ENCODE measurements at places on chromosomes 5 and 9.

- no peak for DNase-seq
Observed at GRCh38 chr9:27353166-27353473, 56.2 kb upstream of the EQTN start.

DNA sequence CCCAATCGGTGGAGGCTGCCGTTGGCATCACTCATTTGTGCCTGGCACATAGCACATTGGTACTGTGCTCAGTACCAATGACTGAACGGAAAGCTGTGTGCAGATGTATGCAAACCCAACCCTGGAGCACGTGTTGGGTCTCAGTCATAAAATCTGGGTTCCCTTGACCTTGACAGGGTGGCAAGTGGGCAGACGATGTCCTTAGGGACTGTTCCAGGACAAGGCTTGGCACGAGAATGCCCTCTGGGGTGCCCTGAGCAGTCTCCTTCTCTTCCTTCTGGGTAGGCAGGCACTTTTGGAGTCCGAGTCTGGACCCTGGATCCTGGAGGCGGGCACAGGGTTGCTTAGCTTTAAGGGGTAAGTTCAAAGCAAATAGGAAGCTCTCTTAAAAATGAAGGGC, 75.8 kb downstream of the MACROH2A1 start:
- no peak for DNase-seq

GRCh38 chr9:129632460-129632859, 6.5 kb downstream of the NTMT1 start:
- peak; percentile 61 for DNase-seq

DNA sequence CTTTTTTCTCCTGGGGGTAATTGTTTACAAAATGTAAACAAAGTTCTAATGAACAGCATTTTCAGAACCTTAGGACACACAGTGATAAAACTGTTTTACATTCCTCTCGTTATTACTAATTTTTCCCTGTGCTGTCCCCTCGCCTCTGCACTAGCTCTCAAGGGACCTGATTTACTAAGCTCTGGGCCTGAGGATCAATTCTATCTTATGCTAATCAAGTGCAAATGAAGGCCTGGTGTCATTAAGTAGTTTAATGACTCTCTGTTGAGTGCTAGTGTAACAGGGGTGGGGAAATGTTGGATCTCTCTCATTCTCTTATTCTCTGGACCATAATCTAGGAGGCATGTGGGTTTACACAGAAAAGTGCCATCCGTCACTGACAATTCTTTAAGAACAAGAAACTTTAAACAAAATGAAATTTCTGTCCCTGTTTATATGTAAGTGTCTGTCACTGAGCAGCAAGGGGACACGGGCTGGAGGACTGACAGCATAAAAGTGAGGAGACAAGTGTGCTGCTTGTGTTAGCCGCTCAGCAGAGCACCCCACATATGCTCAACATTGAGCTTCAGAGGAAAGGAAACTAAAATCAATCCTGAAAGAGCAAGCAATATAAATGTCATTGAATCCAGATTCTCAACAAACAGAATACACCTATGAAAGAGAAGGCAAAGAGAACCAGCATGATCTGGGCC, 115.4 kb downstream of the WDR41 start:
- no peak for DNase-seq

DNA sequence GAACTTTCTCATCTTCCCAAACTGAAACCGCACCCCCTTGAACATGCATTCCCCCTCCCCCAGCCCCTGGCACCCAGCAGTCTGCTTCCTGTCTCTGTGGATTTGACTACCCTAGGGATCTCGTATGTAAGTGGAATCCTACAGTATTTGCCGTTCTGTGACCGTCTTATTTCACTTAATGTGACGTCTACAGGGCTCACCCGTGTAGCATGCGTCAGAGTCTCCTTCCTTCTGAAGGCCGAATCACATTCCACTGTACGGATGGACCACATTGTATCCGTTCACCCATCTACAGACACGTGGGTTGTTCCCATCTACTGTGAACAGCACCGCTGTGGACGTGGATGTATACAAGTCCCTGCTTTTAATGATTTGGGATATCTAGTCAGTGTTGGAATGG, 4.5 kb downstream of the PRRX2 start:
- DNase-seq = no peak

- DNase-seq = no peak
Observed at GRCh38 chr5:43255704-43256103, 57.5 kb downstream of the HMGCS1 start.

DNA sequence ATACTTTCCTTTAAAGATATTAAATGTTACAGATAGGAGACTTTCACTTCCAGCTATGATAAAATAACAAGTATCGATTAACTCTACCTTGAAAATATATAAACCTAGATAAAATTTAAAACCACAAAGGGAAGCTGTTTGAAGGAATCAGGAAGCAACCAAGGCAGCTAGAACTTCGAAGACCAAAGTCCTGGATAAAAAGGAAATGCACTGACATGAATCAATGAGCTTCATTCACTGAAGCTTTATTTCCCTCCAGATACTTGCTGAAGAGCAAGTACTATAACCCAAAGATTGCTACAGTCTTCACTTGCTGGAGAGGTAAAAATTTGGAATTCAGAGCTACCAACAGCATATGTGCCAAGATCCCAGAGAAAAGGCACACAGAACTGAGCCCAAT, 144.1 kb downstream of the PIK3R1 start:
- no peak for DNase-seq

GRCh38 chr9:21244836-21245235, 5.0 kb upstream of the IFNA14 start:
- no peak for DNase-seq

DNA sequence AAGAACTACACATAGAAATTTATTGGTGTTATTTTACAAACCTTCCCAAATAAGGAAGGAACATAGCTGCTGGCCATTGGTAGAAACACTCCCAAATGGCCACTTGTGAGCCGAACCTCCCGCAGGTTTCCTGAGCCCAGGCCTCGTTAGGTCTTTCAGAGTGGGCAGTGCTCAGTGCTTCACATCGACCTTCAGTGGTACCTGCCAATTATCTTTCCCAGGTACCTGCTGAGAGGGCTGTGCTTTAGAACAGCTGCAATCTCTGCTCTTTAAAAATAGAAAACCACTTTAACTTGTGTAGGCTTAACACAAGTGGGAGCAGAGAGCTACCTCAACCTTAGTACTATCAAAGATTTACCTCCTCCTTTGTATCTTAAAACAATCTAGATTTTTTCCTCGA, 334.1 kb downstream of the RFX3 start:
- DNase-seq = no peak

- no peak for DNase-seq
Observed at GRCh38 chr5:38758774-38759600, 86.8 kb upstream of the OSMR start.

DNA sequence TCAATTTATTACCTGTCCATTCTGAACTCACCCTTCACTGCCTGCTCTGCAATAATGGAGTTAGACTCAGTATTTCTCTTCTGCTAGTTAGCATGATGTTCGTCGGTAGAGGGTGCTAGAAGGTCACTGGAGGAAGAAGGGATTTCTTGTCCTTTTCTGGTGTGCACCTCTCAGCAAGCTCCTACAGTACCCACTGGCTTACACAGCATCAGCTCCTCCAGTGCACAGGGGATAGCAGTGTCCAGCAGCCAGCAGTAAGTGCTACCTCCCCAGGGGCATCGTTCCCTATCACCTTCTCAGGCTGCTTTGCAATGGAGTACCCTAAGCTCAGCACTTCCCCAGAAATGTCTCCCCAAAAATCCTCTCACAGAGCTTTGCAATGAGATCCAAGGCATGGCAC, 45.9 kb upstream of the APC start:
- no peak for DNase-seq

GRCh38 chr9:129835128-129835859, at the start of the genes C9orf78 and USP20:
Gene C9orf78 (minus strand): TSS chr9:129835275. CDS start chr9:129835221, 54 bp downstream.
Gene USP20 (plus strand): TSS chr9:129835458. CDS start chr9:129852556, 17,098 bp downstream.
- DNase-seq = peak; percentile 95

- no peak for DNase-seq
Observed at GRCh38 chr5:81703840-81704239, 47.1 kb downstream of the SSBP2 start.

GRCh38 chr5:32127711-32128110, 46.4 kb downstream of the GOLPH3 start:
- no peak for DNase-seq

DNA sequence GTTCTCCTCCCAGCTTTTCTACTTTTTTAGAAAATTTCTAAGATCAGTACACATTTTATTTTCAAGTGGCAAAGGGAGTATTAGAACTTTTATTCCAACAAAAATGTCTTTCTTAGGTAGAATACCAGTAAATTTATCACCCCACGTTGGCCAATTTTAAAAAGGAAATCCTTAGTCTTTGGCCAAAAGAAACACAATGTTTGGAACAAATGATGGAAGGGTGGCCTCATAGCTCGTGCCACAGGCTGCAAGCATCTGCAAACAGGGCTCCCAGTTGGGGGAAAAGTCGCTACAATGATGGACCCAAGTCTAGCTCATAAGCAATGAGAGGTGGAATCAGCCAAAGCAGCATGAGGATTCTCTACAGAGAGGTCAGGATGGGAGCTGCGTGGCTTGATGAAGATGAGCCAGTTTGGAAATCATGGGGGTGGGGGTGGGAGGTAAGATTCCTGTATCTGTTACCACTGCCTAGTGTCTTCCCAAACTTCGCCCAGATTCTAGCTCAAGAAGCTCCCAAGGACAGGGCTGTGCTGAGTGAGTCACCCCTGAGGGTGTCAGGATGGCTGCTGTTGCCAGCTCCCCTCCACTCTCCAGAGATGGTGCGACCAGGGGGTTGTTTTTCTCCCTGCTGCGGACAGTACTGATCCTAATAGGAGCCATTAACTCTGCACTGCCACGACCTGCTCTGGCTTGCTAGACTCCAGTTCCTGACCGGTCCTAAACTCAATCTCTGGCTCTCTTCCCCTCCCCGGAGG, 75.6 kb downstream of the DCP2 start:
- DNase-seq = peak; percentile 48

GRCh38 chr9:130301483-130302286, 36.1 kb downstream of the HMCN2 start:
- DNase-seq = peak; percentile 68

GRCh38 chr9:128555180-128555721, 2.9 kb downstream of the SPTAN1 start:
- peak; percentile 86 for DNase-seq

DNA sequence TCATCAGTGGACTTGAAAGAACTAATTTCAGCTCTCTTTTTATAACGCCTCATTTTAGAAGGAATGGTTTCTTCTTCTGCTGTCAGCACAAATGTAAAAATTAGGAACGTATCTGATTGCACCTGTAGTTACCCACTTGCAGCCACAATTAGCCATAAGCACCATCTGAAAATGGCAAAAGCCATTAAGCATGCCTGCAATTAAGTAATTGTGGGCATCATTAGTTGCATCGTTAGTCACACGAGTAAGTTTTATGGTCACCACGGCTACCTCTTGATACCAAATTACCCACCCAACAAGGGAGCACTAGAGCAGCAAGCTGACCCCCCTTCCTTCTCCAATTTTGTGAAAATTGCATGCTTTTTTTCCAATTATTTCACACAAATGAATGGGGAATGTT, 25.8 kb upstream of the SLC44A1 start:
- no peak for DNase-seq

- no peak for DNase-seq
Observed at GRCh38 chr9:74589576-74589975, 92.4 kb downstream of the RORB start.

GRCh38 chr9:38153152-38153909, 84.3 kb upstream of the SHB start:
- DNase-seq = no peak

- no peak for DNase-seq
Observed at GRCh38 chr5:101418713-101419118, 515.6 kb upstream of the ST8SIA4 start.

GRCh38 chr9:136996361-136997292, at the start of gene CLIC3:
Gene CLIC3 (minus strand): TSS chr9:136996568. CDS start chr9:136996543, 25 bp downstream.
- peak; percentile 44 for DNase-seq

DNA sequence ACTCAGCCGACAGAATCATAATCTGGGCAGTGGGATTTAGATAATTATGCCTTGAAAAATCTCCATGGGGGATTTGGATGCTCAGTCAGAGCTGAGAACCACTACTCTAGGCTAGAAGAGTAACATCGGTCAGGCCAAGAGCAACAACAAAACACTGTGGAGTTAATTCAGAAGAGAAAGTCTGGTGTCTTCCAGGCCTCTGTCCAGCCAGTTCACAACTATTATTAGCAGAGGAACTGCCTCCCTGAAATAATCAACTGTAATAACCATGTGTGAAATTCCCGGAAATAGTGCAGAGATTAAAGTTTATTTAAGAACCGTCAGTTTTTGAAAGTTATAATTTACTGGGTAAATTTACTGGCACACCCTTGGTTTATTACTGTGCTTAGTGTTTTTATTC, 8.2 kb upstream of the MARCHF3 start:
- no peak for DNase-seq

DNA sequence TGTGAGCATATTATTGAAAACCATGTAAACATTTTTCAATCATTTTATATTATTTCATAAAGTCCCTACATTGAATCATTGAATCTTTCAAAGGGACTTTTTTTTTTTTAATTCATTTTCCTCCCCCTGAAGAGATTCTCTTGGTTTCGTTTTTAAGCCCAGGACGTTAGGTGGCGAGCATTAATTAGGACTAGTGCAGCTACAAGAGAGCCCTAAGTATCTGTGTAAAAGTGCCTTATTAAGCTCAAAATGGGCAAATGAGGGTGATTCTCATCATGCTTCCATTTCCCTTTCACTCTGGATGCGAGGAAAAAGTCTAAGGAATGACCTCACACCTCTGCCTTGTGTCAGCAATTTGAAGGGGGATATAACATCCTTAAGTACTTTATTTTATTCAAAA, 517.9 kb upstream of the ITGA1 start:
- DNase-seq = no peak

GRCh38 chr9:69433392-69433791, 108.4 kb downstream of the ENTREP1 start:
- peak; percentile 41 for DNase-seq

GRCh38 chr5:142009886-142010285, 2.9 kb downstream of the GNPDA1 start:
- no peak for DNase-seq

DNA sequence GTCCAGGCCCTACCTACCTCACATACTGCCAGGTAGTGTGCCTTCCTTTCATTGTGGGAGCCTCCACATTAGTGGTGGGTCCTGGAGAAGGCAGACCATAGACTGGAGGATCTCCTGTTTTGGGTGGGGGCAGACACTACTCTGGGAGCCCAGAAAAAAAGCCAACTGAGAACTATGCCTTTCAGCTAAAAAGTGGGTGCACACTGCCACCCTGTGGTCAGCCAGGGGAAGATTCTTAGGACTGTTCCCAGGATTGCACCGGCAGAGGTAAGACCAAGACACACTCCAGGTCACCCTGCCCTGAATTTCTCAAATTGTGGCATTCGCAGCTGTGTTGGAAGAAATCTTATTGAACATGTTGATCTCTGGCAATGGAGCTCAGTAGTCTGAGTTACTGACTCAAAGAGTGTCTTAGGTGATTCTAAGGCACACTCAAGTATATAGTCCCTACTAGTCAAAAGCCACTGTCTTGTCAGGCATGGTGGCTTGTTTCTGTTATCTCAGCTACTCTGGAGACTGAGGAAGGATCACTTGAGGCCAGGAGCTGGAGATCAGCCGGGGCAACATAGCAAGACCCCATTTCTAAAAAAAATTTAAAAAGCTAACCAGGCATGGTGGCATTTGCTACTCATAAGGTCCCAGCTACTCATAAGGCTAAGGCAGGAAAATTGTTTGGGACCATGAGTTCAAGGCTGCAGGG, 3.6 kb downstream of the SIGMAR1 start:
- peak; percentile 68 for DNase-seq
